ENCODE measurements at places on chromosomes 7 and 10.

DNA sequence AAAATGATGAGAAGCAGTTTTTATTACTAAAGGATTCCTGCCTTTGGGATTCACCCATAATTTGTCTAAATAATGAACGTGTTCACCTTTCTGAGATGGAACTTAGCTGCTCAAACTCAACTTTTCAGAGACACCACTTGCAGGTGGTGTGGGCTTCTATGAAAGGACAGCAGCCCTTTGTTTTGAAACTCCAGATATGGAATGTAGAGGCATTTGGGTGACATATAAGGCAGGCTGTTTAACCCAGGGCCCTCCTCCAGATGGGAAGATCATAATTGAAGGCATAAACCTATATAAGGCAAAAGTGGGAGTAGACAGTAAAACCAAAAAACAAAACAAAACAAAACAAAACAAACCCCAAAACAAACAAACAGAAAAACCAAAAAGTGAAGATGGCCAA lies 11.9 kb upstream of the HUS1 start:
- no peak for DNase-seq

DNA sequence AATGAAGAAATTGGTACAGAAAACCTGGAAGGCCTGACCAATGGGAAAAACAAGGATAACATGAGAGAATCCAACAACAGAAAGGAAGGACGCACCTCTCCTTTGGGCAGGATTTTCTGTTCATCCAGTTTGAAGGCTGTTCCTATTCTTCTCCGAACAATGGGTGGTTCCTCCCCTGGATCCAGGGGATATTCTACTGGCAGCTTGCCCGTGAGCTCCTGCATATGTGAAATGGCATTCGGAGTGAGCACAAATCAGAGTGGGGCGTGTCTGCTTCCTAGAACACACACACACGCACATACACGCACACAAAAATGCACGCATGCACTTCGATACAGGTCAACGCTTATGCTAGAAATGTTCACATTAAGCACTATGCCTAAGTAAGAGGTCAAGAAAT lies 83.5 kb downstream of the PRPF18 start:
- DNase-seq = no peak

- DNase-seq = no peak
Measured at GRCh38 chr7:28018446-28018845, 162.1 kb downstream of the JAZF1 start.

- peak; percentile 58 for DNase-seq
Measured at GRCh38 chr7:3092468-3092867, 48.8 kb upstream of the CARD11 start.

- no peak for DNase-seq
Measured at GRCh38 chr7:129947049-129947448, 5.7 kb downstream of the UBE2H start.

DNA sequence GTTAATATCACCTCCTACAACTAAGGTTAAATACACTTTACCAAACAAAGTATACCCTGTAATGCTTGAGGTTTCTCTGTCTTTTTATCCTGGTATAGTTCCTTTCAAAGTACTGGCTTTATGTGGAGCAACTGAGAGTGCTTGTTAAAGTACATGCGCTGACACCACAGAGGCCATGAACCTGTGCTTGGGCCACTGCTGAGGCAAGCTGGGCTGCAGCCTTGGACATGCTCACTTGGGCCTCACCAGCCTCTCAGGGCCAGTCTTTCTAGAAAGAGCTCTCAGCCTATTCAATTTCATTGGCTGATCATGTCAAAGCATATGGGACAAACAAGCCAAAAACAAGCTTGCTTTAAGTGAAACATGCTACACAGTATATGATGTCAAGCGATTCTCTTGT lies 126.1 kb upstream of the DNAJB12 start:
- no peak for DNase-seq

DNA sequence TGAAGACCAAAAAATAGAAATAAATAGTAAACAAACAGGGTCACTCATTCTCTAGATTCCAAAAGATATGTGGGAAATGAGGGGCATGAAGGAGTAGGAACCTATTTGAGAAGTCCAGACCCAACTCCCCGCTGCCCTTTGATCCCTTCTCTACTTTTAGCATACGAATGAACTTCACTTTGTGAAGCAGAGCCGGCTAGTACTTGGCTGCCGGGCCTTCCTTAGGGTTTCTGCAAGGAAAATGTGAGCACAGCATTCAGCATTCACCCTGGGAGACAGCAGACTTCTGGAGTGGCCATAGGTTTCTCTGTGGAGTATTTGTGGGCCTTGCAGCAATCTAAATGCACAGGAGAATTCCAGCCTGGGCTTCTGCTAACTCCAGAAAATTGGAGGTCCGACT lies 76.3 kb upstream of the PRKAR2B start:
- no peak for DNase-seq

DNA sequence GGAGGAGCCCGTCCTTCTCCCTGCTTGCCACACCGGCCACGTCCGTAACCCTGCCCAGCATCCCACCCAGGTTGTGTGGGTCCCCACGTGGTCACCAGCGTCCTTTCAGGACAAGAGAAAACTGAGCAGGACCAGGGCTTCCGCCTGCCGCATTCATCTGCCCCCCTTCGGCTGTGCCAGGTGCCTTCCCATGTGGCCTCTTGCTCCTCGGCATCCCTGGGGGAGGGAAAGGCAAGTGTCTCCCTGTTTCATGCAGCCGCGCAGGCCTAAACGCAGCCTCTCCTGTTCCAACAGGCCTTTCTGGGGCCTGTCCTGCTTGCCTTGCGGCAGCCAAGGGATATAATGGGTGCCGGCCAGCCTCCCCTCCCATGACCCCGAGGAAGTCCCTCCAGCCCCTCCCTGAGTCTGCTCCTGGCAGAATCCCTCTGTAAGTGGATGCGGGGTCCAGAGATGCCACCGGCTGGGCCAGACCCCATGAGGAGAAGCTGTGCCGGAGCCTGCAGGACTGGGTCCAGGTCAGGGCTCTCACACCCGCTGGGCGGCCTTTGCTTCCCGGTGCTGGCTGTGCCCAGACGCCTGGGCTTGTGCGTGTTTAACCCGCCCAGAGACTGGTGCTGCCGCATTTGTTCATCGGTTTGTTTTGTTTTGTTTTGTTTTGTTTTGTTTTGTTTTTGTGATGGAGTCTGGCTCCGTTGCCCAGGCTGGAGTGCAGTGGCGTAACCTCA lies 23.1 kb downstream of the SHH start:
- DNase-seq = no peak

- DNase-seq = no peak
Measured at GRCh38 chr7:135320268-135320667, 86.6 kb downstream of the STRA8 start.

GRCh38 chr10:32237644-32238345 lies 109.2 kb downstream of the EPC1 start:
- DNase-seq = no peak

Data from stimulated activated CD4-positive, alpha-beta T cell treated with anti-CD3 and anti-CD28 coated beads, Interleukin-2, amount 100 ng/mL, for 48 hours (primary cell).